ENCODE measurements at places on chromosomes 6 and 20. TPM values are rescaled to one million over a fixed set of nuclear protein-coding genes. Genes with fewer than 3 reads are reported as not detected.

GRCh38 chr6:31624070-31624469, 3.6 kb downstream of the PRRC2A start:
- DNase-seq, result no peak

DNA sequence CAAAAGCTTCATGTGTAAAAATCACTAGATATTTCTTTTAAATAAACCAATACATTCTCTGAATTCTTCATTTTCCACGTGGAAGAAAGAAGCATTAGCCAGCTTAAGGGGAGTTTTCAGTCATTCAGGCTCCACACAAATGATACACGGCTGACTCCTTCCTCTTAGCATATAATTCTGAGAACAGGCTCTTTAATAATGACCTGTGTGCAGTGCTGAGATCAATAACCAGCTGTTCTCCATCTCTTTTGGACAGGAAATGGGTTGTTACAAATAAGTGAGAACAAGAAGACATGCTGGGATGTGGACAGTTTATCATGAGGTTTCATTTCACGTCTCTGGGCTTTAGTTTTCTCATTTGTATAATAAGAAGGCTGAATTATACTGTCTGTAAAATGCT, 146.9 kb upstream of the C6orf118 start:
- no peak for DNase-seq

DNA sequence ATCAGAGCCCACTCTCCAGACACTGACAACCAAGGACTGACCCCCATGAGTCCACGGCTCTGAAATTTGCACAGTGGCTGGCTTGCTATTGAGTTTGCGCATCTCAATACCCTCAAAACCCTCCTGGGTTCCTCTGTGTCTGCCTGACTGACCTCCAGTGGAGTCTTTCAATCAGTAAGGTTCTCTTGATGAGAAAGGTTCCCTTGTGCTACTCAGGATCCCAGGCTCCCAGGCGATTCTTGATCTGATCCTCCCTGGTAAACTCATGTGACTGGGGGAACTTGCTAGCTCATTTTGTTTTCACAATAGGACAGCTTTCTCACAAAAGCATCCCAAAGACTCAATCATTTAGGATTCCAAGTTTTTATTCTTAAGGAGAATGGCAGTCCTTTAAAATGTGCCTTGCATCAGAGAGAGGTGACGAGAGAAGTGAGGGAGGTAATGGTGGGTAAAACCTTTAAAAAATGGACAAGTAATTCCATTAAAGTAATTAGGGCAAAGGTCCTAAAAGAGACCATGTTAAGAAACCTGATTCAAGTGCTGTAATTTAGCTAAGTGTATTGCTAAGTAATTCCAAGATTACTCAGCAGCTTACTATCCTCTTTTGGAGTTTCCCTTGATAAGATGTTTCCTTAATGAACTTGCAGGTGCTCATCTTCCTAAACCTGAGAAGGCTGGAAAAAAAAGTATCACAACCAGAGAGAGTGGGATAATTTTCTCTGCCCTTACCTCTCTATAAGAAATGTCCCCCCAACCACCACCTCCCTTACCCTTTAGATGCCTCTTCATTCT, 304.7 kb upstream of the SGK1 start:
- no peak for DNase-seq

- DNase-seq, result no peak
These were observed 101.6 kb downstream of the ATXN1 start for GRCh38 chr6:16659466-16660156.

DNA sequence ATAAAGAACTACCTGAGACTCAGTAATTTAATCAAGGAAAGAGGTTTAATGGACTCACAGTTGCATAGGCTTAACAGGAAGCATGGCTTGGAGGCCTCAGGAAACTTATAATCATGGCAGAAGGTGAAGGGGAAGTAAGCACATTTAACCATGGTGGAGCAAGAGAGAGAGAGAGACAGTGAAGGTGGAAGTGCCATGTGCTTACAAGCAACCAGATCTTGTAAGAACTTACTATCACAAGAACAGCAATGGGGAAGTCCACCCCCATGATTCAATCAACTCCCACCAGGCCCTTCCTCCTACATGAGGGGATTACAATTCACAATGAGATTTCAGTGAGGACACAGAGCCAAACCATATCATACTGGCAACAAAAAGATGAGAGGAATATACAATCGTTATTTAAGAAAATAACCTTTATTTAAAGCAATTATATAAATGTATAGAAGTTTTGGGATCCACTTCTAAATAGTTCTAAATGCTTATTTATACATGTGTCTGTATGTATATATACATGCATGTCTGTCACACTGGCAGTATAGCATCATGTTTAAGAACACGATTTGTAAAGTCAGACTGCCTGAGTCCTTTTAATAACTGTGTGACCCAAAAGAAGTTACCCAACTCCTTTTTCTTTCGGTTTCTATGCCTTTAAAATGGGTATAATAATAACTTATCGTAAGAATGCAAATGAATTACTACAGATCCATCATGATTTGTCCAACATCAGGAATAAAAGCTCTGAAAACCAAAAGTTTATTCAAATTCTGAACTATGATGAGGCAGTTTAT, 255.7 kb upstream of the THEMIS start:
- no peak for DNase-seq

DNA sequence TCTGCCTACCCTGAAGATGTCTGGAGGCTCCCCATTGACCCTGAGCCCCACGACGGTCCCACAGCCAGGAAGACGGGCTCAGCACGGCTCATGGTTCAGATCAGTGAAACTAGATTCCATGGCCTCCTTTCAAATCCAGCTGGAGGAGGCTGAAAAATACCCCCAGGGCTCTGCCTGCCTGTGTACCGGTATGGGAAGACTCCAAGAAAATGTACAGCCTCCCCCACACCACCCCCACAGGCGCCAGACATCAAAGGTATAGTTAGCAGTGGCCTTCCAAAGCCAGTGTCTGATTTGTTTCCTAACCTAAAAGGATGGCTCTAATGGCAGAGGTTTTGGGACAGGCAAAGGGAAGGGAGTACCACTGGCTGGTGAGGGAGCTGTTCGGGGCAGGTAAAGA, 86.2 kb upstream of the SNAP25 start:
- DNase-seq, result no peak

GRCh38 chr20:8399947-8400346, 267.9 kb downstream of the PLCB1 start:
- DNase-seq, result no peak

- no peak for DNase-seq
These were observed 289.8 kb upstream of the PREP start for GRCh38 chr6:105692613-105693215.

DNA sequence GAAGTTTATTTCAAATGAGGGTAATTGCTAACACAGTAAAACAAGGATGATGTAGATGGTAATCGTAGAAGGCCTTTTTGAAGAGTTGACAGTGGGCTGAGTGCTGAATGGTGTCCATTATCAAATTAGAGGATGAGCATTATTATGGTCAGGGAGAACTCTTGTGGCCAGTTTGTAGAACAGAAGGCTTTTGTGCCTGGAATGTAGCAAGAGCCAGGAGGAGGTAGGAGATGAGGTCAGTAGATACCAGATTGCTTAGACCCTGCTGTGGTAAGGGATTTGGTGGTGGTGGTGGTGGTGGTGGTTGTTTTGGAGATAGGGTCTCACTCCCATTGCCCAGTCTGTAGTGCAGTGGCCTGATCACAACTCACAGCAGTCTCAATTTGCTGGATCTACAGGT, 6.2 kb downstream of the CSE1L start:
- no peak for DNase-seq

DNA sequence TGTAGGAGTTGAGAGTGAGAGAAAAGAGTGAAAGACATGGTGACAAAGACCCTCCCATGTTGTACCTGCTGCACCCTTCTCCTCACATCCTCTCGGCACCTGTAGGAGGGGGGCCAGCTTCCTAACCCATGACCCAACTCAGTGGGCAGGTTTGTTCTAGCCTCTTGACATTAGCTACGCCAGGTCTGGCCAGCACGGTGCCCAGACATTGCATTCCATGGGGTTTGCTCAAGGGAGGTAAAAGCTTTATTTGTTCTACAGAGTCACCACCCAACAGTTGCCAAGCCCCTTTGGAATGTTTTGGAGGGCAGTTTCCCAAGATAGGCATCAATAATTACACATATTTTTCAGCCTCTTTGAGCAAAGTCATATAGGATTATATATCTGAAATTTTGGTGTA, 22.7 kb upstream of the TGM6 start:
- DNase-seq, result no peak

- DNase-seq, result no peak
These were observed 41.3 kb downstream of the REV3L start for GRCh38 chr6:111441678-111442243.

DNA sequence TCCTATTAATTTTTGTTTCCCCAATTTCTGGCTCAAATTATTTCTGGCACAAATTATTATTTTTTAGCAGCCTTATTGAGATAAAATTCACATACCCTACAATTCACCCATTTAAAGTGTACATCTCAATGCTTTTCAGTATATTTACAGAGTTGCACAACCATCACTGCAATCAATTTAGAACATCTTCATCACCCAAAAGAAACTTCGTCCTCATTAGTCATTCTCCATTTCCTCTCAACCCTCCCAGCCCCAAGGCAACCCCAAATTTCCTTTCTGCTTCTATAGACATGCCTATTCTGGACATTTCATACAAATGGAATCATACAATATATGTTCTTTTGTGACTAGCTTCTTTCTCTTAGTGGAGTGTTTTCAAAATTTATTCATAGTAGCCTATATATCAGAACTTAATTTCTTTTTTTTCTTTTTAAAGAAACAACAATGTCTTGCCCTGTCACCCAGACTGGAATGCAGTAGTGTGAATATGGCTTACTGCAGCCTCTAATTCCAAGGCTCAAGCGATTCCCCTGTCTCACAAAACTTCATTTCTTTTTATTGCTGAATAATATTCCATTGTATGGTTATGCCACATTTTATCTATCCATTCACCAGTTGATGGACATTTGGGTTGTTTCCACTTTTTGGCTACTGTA, 84.5 kb downstream of the DNAH8 start:
- no peak for DNase-seq

- DNase-seq, result no peak
These were observed 21.5 kb downstream of the NOL4L start for GRCh38 chr20:32563311-32564272.

- no peak for DNase-seq
These were observed 175.8 kb downstream of the ISM1 start for GRCh38 chr20:13396826-13397225.

- peak; percentile 58 for DNase-seq
These were observed 2.7 kb downstream of the L3MBTL3 start for GRCh38 chr6:130020907-130021629.

DNA sequence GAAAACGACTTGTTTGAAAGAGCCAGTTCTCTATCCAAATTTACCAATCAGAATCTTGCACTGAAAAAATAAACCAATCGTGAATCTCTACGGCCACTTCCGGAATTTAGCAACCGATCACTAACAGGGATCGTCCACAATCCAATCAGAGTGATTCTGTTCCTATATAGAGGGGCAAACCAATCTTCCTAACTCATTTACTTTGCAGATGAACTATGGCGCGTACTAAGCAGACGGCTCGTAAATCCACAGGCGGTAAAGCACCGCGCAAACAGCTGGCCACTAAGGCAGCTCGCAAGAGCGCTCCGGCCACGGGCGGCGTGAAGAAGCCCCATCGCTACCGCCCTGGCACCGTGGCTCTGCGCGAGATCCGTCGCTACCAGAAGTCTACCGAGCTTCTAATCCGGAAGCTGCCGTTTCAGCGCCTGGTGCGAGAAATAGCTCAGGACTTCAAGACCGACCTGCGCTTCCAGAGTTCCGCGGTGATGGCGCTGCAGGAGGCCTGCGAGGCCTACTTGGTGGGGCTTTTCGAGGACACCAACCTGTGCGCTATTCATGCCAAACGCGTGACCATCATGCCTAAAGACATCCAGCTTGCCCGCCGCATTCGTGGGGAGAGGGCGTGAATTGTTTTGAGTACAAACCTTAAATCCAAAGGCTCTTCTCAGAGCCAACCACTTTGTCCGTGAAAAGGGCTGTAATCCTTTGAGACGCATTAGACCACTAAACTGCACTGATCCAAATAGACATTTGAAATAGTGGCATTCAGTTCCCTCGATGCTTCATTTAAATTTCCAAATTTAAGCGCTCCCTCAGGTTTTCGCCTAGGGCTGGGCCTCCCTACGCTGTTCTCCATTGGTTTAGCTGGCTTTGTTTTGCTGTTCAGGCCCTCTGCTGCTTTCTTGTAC, 138.0 kb downstream of the HFE start:
- no peak for DNase-seq

DNA sequence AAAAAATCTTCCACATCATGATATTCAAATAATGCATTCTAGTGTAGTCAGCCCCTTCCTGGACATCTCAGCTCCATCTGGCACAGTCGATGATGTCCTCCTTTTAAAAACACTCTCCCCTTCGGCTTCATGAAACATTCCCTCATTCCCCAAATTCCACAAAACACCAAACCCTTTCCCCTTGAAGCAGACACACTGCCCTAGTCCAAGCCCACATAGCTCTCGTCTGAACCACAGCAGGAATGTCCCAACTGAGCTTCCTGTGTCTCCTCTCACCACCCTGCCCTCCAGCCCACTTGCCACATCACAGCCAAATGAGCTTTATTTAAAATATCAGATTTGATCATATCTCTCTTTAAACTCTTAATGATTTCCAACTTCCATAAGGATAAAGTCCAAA, 106.4 kb upstream of the CARMIL1 start:
- no peak for DNase-seq

- no peak for DNase-seq
These were observed 55.2 kb downstream of the PLCG1 start for GRCh38 chr20:41192575-41192974.

- DNase-seq, result no peak
These were observed 648.7 kb downstream of the KIF16B start for GRCh38 chr20:15924556-15924955.

- no peak for DNase-seq
These were observed 49.9 kb upstream of the CCDC167 start for GRCh38 chr6:37549558-37549957.

DNA sequence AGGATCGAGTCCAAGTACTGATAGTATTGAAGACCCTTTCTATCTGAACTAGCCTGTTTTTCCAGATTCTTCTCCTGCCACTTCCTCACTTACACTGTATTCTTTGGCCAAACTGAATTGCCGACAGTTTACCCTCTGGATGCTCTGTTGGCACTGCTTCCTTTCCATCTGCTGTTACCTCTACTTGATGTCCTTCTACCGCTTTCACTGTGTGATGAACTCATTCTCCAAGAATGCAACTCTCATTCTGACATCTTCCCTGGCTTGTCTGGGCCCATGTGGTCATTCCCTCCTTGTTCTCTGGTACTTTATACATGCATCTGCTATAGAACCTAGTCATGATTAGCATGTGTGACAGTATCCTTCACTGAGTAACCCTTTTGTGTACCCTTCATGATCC, 16.3 kb downstream of the RPRD1B start:
- DNase-seq, result no peak

The OR2B6 gene
- total RNA-seq, result not detected

The HMGN3 gene
- 40.4 TPM for total RNA-seq

The AVP gene
- total RNA-seq, result not detected

The HFE gene
- total RNA-seq, result 0.41 TPM

The MYCT1 gene
- 4.5 TPM for total RNA-seq

The SLC17A2 gene
- total RNA-seq, result not detected

The ELOVL2 gene
- total RNA-seq, result 55.4 TPM

The TFAP2B gene
- not detected for total RNA-seq
